NCI-H1105 treated with DMSO at 0.1 percent for 48 hours (cell line): ENCODE measurements at places on chromosomes 3 and 15.

DNA sequence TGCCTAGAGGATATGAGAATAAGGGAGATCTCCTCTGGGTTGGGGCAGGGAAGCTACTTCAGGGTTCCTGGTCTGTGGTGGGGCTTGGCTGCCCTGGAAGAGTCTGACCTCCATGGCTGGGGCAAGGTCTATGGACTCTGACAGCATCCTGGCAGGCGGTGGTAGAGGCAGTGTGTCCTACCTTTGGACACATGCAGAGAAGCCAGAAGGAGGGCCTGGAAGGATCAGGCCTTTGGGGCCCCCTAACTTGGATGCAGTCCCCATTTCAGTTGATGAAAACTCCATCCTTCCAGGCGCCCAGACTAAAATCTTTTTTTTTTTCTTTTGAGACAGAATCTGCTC is 10.4 kb downstream of the SPTBN5 start:
- no peak for DNase-seq

GRCh38 chr3:105162448-105162847 is 204.3 kb upstream of the ALCAM start:
- no peak for DNase-seq

DNA sequence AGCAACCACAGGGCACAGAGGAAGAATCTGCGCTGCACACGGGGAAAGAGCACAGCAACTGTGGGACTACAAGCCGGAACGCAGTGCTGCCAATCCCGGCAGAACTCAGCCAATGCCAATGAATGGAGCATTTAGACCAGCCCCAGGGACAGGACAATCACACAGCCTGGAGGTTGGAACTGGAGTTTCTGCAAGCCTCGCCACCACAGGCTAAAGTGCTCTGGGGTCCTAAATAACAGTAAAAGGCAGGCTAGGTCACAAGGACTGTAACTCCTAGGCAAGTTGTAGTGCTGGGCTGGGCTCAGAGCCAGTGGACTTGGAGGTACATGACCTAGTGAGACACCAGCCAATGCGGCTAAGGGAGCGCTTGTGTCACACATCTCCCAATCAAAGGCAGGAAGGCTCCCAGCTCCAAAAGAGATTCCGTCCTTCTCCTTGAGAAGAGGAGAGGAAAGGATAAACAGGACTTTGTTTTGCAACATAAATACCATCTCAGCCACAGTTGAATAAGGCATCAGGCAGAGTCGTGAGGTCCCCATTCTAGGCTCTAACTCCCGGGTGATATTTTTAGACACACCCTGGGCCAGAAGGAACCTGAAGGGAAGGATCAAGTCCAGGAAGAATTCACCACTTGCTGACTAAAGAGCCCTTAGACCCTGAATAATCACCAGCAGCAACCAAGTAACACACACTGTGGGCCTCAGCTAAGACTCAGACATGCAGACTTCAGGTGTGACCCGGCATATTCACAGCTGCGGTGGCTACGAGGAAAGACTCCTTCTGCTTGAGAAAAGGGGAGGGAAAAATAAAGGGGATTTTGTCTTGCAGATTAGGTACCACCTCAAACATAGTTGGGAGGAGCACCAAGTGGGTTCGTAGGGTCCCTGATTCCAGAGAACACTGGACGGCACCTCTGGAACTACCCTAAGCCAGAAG is 85.5 kb upstream of the XXYLT1 start:
- DNase-seq: no peak

DNA sequence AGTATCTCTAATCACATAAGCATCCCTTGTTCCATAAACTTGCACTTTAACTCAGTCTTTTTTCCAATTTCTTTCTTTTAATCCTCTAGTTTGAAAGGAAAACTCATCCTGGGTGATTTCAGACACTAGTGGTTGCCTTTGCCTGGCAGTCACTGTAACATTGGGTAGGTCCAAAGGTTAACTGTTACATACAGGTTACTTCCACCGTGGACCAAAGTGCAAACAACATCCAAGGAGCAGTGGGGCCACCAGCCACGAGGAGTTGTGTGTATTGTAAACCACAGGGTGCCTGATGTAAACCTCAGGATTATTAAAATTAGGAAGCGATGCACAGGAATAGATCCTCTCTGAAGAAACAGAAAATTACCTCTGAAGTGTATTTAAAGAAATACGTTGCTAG is 75.0 kb downstream of the HCN4 start:
- no peak for DNase-seq

DNA sequence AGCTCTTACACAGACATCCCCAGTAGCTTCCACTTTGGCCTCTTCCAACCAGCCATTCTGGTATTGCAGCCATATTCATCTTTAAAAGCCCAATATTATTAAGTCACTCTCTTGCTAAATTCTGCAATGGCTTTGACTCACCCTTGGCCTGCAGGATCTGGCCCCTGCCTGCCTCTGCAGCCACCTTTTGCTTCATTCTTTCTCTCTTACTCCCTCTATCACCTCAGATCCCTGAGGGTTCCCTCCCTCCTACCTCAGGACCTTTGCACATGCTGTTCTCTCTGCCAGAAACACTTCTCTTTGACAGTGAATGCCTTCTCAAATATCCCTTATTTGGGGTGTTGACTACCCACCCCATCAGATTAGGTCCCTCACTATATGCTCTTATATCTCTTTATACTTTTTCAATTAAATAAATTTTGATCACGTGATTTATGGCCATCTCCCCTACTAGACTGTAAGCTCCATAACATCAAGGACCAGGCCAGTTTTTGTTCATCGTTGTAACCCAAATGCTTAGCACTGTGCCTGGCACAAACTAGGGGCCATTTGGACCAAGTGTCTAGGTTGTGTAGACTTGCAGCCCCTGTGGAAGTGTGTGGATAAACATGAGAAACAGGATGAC is 32.3 kb upstream of the UBE2Q2 start:
- no peak for DNase-seq

DNA sequence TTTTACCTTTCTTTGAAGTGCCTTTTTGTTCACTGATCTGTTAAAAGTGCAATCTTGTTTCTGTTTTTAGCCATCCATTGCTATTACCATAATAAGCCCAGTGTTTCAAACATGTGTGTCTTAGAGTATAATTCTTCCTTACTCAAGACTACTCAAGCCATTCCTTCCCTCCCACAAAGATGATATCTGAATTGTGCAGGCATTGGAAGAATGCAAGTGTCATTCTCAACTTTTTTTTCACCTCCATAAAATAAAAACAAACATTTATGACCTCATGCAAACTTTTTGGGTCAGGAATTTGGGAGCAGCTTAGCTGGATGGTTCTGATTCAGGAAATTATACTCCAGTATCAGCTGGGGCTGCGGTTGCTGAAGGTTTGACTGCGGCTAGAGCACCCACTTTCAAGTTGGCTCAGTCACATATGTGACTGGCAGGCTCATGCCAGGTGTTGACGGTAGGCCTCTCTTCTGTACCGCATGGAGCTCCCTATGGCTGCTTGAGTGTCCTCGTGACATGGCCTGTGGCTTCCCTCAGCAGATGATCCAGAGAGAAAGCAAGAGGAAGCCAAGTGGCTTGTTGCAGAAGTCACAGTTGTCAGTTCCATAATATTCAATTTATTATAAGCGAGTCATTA is 490.8 kb downstream of the CNTN4 start:
- DNase-seq: no peak

DNA sequence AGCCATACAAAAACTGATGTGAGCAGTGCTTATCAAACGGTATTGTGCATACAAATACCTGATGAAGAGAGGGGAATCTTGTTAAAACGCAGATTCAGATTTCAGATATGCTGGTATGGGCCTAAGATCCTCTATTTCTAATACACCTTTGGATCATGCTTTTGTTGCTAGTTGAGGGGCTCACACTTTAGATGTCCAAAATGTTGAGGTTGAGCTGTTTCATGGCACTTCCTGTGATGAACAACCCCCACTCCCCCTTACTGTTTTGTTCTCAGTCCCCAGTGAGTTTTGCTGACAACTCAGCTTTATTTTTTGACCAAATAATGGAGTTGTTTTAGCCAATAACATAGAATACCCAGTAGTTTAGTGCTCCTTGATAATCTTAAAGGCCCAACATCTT is 53.2 kb downstream of the ROBO2 start:
- DNase-seq: no peak
